NCI-H460 (cell line): ENCODE measurements at places on chromosomes 7 and 10.
A peak's percentile ranks its signal among the peaks of the same experiment; 100 is the strongest.

DNA sequence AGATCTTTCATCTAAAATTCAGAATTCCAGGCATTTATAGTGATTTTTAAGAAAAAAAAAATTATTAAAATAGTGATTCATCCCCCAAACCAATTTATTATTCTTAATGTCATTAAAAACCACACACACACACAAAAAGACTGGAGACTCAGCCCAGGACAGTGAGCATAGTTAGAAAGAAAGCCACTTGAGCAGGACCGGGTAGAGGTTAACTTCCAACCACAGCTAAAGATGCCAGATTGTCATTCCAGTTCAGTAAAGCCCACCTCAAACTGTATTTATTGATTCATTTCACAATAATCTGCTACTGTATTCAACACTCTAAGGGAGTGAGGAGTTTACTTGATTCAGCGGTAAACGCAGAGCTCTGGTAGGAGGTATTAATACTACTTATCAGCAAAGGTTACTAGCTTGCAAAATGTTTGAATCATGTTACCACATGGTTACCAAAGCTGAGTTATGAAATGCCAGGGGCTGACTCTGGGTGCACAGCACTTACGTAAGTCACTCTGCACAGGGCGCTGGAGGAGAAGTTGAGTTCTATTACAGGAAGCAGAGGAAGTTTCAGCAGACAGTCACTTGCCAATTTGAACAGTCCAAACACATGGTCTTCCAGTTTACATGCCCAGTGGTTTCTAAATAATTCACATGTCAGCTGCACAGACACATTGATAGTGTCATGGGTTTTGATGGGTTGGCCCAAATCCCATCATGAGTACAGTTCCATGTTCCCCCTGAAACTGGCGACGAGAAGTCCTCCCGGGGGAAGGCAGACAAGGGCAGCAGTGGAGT lies 64.6 kb downstream of the KLF6 start:
- peak; percentile 8 for DNase-seq

- no peak for DNase-seq
Observed at GRCh38 chr10:53269482-53269881, 496.9 kb upstream of the MBL2 start.

- DNase-seq: no peak
Observed at GRCh38 chr7:1825897-1826741, 156.0 kb downstream of the ELFN1 start.

DNA sequence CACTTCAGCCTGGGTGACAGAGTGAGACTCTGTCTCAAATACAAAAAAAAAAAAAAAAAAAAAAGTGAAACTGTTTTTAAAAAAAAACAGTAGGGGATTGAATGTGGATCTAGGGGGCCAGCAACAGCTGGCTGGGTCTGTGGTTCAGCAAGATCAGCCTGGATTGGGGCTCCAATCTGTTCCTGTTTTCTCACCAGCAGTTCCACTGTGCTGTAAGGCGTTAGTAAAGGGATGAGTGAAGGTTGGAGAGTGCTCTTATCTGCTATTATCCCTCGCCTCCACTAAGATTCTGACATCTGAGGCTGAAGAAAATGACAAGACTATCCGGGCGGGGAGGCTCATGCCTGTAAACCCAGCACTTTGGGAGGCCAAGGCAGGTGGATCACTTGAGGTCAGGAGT lies 41.6 kb upstream of the GTF2IRD1 start:
- no peak for DNase-seq

- no peak for DNase-seq
Observed at GRCh38 chr7:89618274-89618673, 536.0 kb upstream of the STEAP1 start.

GRCh38 chr10:129293991-129294700 lies 172.9 kb upstream of the MGMT start:
- no peak for DNase-seq

- no peak for DNase-seq
Observed at GRCh38 chr7:35647171-35647574, 47.8 kb downstream of the HERPUD2 start.

DNA sequence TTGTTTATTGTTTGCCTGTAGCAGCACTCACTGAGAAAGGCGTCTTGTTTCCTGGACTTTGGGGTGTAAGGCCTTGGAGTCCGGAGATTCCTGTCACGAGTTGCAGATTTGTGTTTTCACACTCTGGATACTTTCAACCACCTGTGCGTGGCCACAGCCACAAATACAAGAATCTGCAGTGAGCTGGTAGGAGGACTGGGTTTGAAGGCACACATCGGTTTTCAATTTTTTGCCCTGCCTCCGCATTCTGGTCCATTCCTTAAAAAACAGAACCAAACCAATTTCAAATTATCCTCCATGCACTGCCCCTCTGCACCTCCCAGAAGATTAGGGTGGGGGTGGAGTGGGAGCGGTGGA lies 619 bp downstream of the EXOC4 start:
- no peak for DNase-seq

DNA sequence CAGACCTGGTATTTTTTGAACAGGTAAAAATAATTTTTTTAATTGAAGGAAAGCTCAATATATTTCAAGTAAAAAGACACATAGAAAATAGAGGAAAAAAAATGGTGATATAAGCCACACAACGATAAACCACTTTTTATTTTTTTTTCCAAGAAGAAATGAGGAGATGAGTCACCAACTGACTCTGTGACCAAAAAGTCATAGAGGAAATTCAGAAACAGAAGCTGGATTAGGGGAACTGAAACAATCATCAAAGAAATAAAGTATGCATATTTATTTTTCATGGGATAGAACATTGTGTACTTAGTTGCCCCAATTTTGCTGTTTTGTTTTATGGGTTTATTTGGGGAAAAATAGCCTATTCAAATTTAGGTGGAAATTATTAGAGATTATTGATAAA lies 176.8 kb upstream of the AGR3 start:
- DNase-seq: no peak

DNA sequence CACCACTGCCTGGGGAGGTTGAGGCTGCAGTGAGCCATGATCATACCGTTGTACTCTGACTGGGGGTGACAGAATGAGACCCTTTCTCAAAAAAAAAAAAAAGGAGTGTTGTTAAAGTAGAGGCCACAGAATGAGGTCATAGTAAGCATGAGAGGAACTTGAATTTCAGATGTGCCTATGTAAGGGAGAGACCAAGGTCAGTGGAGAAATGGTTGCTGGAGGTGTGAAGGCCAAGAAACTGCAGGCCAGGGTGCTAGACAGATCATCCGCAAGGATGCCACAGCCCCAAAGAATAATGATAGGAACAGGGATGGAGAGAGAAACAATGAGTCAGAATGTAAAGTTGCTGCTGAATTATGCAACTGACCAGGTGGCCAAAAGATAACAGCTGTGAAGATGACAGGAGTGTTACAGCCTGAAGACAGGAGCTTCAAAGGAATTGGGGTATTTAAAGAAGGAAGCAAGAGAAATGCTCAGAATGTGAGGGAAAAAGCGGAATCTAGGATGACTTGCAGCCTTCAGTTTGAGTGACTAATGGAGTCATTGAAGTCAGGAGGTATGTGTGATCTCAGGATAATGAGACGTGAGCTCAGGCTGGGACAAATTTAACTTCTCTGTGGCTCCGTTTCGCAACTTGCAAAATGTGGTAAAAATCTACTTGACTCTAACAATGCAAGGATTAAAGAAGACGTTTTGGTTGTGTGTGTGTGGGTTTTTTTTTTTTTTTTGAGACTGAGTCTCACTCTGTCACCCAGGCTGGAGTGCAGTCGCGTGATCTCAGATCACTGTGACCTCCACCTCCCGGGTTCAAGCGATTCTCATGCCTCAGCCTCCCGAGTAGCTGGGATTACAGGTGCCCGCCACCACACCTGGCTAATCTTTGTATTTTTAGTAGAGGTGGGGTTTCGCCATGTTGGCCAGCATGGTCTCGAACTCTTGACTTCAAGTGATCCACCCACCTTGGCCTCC lies 22.2 kb downstream of the TYW1B start:
- DNase-seq: no peak

GRCh38 chr10:91210435-91210834 lies 10.0 kb upstream of the PCGF5 start:
- no peak for DNase-seq

DNA sequence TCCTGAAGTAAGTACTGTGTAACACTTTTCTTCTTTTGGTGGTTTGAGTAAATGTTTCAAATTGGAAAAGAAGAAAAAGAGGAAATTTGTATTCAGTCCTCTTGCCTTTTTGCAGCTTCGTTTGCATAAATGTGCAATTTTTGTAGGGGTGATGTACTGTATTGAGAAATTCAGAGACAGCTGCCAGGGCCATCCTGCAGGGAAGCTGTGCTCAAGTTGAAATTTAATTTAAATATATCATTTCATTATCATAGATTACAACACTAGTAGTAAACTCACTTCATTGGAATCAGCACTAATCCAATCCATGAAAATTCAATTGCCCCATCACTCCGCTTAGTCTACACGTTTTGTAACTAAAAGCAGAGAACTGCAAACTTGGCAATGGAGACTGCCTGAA lies 415.4 kb downstream of the DNAJB9 start:
- DNase-seq: no peak

DNA sequence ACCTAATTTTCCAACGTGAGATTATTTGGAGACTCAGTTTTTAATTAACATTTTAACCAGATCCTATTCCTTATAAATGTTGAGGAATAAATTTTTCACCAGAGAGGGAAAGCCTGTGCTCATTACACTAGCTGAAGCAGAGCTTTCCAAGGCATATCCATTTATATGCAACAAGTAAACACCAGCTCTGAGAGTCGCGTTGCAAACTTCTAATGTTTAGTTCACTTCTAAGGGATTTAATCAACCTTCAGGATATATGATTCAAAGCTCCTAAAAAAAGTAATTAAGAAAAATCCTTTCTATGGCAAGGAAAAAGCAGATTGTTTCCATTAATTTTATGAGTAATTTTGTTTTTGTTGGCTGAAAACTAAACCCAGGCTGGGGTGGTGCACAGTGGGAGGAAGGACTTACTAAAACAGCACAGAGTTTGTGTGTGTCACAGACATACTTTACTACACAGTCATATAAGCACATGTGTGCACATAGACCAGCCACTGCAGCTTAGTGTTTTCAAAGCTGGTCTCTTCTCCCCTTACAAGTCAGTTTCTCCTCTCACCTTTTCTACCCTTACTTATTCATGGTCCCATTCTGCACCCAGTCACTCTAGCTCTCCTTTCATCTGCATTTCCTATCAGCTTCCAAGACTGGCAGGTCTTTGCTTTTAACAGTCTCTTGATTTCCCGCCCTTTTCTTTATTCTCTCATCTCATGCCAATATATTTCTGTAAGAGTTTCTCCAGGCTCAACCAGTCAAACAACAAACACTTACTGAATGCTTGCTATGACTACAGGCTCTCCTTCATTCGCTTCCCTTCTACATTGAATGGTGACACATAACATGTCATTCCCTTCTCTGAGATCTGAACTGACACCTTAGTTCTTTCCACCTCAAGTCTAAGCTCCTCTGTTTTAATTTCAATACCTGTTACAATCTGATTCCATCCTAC lies 81.1 kb upstream of the FZD1 start:
- no peak for DNase-seq

DNA sequence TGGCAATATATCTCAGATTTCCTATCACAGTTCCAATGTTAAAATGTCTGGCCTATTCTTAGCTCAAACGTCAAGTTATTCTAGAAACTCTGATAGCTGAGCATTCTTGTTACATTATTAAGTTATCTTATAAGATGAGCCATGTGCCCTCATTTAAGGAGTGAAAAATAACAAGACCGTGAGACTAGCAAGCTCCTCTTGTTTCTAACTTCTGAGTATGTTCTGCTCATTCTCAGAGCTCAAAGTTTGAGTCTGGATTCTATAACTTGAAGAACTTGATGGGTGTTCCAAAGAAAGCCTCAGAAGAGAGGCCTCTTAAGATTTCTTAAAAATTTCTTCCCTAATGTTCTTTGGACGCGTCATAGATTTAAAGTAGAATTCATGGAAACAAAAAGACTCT lies 215.2 kb downstream of the HTR7 start:
- no peak for DNase-seq

DNA sequence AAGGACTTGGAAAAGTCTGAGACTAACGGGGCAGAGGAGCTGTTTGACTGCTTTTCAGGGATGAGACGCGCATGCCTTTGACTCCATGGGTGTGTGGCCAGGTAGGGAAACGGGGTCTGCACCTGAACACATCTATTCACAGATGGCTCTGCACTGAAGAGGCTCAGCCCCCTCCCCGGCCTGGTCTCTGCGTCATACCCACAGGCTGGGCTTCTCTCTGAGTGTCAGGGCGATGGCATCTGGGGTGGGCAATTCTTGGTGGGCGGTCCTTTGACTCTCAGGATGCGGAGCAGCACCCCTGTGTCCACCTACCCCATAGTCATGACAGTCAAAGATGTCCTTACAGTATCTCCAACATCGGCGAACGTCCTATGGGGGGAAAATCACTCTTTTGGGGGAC lies 23.0 kb downstream of the PFKP start:
- DNase-seq: no peak

DNA sequence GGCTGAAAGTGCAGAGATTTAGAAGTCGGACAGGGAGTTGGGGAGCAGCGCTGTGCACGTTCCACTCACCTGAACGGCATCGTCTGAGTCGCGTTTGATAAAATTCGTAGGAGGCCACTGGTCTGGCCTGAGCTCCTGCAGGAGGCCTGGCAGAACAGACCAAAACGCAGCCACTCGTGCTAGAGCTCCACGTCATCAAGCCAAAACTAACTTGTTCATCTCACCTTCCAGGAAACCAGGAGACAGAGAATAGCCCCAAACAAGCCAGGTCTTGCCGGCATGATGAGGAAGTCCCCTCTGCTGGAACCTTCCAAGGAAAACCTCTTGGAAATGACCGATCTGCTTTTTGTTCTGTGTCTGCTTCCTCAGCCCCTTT lies 43.4 kb upstream of the DNAJB6 start:
- DNase-seq: no peak

- DNase-seq: no peak
Observed at GRCh38 chr7:91835826-91836368, 44.6 kb downstream of the MTERF1 start.

DNA sequence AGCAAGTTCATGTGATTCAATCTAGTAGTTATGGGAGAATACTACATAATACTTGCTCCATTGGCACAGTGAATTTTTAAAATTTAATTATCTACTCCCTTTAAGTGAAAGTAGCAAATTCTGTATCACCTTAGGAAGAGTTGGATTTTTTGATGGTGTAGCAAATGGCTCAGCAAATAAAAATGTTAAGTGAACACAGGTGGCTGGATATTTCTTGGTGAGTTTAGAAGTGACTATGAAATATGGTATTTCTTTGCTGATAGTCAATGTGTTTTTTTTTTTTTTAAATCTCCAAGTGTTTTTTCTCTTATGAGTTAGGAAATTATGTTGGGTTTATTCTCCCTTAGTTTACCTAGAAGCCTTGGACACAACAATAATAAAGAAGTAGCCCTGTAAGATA lies 67.8 kb downstream of the CREM start:
- no peak for DNase-seq

- DNase-seq: no peak
Observed at GRCh38 chr7:49137978-49138377, 213.6 kb downstream of the CDC14C start.

DNA sequence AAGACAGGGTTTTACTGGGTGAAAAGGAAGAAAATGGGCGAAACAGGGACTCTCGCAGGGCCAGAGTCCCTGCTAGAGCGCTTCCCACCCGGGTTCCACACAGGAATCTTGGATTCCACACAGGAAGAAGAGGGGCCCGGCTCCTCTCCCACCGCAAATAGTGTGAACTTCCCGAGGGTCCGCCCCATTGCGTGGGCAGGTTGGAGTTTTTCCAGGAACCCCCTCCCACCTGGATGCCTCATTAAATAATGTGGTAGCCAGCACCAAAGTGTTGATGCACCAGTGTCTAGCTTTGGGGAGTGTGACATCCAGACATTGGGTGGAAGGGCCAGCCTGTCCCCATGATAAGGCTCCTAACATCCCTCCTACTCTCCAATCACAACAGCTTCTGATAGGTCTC lies 330.3 kb upstream of the ZNF32 start:
- no peak for DNase-seq
